NCI-H526 treated with DMSO at 0.1 percent for 48 hours (cell line): ENCODE measurements at places on chromosomes 6 and 20.

DNA sequence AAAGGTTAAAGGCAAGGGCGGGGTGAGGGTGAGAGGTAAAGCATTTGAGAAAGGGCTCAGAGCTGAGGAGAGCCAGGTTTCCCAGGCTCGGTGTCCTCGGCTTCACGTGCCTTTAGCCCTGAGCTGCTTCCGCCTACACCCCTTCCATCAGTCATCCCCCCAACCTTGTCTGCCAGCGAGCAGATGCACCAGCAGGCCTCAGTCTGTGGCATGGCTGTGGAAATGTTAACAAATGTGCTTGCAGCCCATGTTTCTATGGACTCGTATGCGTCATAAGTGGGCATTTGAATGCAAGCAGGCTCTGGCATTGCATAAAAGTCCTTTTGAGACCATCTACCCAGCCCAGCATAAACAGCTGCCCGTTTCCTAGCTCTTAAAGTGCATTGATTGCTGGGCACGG, 88.8 kb downstream of the SYNJ2 start:
- DNase-seq, result no peak

DNA sequence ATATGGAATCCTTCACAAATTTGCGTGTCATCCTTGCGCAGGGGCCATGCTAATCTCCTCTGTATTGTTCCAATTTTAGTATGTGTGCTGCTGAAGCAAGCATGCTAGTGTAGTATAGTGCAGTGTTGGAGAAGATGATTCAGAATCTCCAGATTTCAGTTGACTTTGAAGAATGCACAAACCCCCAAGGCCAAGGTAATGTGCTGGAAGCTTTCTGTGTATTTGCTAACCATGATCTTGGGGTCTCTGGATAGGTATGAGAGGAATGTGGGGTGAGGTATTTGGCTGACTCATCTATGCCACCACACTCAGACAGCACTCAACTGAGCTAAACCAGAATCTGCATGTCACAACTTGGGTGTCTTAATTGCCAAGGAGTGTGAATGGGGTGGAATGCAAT, 42.6 kb upstream of the DEK start:
- no peak for DNase-seq

GRCh38 chr6:116268589-116269293, 11.0 kb downstream of the TSPYL1 start:
- DNase-seq, result peak; percentile 77

DNA sequence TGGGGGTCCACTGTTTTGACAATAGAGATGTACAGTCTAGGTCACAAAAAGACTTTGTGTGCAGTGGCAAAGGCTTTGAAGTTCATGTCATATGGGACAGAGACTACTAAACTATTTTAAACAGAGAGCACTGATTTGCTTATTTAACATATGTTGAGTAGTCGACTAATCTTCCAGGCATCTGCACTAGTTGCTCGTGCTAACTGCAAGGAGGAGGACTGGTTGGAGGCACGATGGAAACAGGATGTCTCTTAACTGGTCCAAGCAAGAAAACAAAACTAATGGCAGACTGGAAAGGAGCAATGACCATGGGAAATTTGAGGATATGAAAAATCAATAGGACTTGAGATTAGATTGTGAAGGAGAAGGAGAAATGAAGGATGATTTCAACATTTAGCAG, 28.5 kb upstream of the ERVFRD-1 start:
- no peak for DNase-seq

GRCh38 chr6:11245381-11246256, 13.2 kb upstream of the NEDD9 start:
- no peak for DNase-seq

GRCh38 chr20:3909952-3910366, 20.8 kb downstream of the PANK2 start:
- no peak for DNase-seq

DNA sequence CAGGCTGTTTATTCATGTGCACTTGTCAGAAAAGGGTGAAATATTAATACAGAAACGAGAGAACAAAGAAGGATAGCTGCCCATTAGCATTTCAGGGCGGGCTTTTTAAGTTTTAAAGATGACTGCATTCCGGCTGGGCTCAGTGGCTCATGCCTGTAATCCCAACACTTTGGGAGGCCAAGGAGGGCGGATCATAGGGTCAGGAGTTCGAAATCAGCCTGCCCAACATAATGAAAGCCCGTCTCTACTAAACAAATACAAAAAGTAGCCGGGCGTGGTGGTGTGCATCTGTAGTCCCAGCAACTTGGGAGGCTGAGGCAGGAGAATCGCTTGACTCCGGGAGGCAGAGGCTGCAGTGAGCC, 130.5 kb downstream of the HFE start:
- DNase-seq, result no peak

DNA sequence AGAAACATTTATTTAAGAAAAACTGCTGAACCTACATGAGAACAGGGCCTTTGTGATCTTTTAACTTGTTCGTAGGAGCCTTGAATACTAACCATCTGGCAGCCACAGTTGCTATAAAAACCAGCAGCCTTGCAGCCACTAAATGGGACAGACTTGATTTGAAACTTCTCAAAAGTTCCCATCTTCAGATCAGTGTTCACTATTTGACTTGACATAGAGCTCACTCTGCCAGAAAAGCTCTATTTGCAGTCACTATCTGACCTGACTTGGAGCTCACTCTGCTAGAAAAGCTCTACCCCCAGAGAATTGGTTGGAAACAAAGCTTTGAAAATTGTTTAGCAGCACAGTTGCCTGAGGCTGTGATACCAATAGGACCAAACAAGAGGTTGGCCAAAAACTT, 119.3 kb upstream of the F13A1 start:
- no peak for DNase-seq

GRCh38 chr6:133070410-133071043, 170.6 kb upstream of the EYA4 start:
- no peak for DNase-seq

DNA sequence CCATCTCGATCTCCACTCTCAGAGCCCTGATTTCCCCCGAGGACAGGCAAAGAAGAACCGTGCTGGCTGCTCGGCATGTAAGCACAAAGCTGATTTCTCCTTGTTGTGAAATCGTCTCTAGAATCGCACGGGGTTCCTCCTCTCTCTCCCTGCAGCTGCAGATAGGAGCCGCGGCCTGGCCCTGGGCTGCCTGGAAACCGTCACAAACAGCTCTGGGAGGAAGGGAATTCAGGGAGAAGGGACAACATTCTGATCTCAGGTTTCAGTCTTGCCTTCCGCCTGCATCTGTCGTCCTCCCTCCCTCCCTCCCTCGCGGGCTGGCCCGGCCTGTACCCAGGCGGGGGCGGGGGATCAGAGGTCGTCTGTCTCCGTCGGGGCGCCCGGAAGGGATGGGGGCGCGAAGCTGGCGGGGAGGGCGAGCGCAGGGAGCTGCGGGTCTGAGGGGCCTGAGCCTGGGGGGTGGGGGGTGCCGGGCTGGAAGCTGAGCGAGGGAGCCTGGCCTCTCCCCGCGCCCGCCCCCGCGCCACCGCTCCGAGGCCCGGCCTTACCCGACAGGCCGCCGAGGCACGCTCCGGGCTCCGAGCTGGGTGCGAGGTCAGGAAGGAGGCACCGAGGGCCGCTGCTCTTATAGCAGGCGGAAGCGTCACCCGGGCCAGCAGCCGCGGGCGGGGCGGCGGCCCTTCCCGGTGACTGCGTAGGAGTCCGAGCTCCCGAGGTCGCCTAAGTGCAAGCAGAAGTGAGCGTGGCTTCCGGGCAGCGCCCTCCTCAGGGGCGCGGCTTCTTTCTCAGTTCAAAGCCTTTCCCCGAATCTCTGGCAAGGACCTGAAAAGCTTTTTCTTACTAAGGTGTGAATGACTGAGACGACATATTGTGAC, at the start of gene SERPINB1:
Gene SERPINB1, minus strand, starts transcription at position 600 of the 875 bp plus-strand sequence. CDS start 1,277 bp downstream, outside the sequence.
- DNase-seq, result peak; percentile 85

DNA sequence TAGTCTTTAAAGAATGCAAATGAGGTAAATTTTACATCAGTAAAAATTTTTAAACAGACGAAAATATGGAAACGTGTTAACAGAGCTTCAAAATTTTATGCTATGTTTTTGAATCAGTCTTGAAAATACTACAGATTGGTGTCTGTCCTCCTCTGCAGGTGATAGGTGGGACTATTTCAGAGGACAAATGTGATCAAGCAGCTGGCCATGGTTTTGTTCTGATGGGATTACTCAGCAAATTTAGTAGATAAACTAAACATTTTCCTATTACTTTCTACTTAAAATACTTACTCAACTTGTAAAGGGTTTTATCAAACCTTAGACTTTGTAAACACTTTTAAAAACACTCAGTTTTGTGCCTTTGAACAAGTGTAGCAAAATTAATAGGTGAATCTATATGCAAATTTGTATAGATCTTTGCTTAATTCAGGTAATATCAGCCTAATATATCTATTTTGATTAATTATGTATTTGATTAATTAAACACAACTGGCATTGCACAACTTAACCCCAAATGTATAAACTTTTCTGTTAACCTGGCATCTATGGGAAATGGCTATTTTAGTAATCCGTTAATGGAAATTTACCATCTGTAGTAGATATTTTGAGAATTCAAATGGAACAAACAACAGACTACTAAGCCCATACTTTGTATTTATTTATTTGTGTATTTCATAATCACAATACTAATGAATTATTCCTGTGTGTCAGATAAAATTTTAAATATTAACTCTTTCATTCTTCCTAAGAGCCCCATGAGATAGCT, 22.5 kb downstream of the ADGRB3 start:
- no peak for DNase-seq

DNA sequence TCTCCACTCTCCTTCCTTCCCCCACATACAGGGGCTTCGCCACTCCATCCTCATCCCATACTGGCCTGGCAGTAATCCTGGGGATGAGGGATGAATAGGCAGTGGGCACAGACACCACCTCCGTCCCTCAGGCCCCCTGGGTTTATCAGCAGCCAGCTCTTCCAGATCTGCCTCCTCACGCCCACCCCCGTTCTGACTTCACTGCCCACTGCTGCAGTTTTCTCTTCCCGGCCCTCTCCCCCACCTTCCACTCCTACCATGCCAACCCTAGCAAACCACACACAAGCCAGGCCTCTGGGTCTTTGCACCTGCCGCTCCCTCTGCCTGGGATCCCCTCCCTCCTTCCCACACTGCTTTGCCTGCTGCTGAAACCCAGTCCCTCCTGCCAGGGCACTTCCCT, 22.3 kb downstream of the PNPLA1 start:
- DNase-seq, result no peak

DNA sequence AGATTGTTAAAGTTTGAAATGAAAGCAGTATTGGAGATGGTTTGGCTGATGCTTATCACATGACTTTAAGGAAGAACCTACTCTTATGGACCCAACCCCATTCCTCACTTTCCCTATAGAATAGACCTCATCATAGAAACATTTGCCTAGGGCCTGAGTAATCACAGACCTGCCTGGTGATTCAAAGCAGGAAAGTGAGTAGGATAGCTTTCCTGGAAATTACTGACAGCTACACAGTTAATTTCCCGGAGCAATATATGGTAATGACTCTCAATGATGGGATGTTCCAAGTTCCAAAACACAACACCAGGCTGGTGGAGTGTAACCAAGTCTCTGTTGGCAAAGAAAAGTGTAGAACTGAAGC, 233.8 kb downstream of the SIM1 start:
- DNase-seq, result no peak

- no peak for DNase-seq
These were observed 174.2 kb downstream of the MYLK4 start for GRCh38 chr6:2576499-2576898.

DNA sequence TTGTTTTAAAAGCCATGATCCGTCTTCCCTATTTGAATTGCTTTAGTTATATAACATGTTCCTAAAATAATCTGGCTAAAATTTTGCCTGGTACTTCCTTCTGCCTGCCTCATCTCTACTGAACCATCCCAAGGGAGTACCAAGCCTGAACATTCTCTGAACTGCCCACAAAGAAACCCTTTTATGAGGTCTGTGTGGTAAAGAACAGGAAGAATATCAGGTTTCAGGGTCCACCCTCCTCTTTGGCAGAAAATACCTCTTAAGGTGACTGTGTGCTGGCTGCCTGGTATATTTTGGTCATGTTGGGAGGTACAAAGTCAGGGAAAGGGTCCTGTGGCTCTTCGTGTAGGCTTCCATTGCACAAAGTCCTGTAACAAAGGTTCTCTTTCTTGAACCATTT, 574.1 kb upstream of the CHD6 start:
- DNase-seq, result peak; percentile 81

GRCh38 chr6:41268478-41268877, 18.0 kb downstream of the TREM1 start:
- no peak for DNase-seq

DNA sequence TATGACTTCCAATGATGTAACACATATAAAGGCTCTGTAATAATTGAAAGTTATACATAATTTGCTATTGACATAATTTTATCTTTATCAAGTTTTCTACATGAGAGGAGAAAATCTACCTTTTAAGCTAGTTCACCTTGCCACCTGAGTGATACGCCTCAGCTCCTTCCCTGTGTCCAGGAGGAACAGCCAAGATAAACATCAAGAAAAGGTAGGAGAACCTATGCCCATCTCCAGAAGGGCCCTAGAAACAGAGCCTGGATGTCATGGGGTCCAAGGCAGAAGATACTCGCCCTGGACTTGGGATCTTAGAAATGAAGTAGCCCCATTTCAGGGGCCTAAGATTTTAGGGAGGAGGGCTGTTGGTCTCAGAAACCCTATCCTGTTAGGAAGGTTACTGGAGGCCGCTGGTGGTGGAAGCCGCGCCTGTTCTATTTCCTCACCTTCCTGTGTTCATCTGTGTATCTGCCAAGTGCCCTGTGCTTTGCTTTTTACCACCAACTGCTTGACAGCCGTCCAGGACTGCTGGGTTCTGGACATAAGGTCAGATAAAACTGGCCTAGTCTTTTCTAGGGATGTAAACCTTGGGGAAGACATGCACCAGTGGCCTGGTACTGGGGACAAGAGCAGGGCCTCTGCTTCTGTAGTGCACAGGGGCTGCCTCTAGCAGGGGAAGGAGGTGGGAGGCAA, 178.5 kb downstream of the ARID1B start:
- no peak for DNase-seq

GRCh38 chr6:106383573-106383972, 23.1 kb downstream of the CRYBG1 start:
- DNase-seq, result no peak

- no peak for DNase-seq
These were observed 9.7 kb downstream of the MOCS3 start for GRCh38 chr20:50968289-50968688.

- DNase-seq, result no peak
These were observed 39.3 kb downstream of the DTNBP1 start for GRCh38 chr6:15623276-15624116.
